ENCODE measurements at places on chromosomes 16 and 17. TPM values are rescaled to one million over a fixed set of nuclear protein-coding genes. Genes with fewer than 3 reads are reported as not detected.

DNA sequence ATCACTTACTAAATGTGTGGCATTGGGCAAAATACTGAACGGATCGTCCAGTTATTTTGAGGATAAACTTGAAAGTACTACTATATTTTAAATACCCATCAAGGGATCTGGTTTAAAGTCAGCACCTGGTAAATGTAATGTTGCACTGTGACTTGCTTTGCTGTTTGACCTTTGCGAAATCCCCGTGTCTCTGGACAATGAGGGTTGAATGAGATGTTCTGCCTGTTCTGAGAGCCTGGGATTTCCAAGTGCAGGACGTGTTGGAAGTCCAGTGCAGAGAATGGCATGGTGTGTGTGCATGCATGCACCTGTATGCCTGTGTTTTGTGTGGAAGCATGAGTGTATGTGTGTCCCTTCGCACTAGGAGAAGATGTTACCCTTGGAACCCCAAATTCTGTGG, 106.6 kb downstream of the N4BP1 start:
- no peak for DNase-seq

GRCh38 chr16:71917900-71918299, 22.6 kb downstream of the IST1 start:
- no peak for DNase-seq

- no peak for DNase-seq
These were observed 192.8 kb downstream of the XYLT1 start for GRCh38 chr16:17277981-17278381.

CPHXL gene
- not detected for total RNA-seq

GRCh38 chr16:30600929-30601328, 9.3 kb downstream of the ZNF689 start:
- DNase-seq = no peak

CCDC137 gene
- total RNA-seq = 3.9 TPM

PPP1R27 gene
- not detected for total RNA-seq

DNA sequence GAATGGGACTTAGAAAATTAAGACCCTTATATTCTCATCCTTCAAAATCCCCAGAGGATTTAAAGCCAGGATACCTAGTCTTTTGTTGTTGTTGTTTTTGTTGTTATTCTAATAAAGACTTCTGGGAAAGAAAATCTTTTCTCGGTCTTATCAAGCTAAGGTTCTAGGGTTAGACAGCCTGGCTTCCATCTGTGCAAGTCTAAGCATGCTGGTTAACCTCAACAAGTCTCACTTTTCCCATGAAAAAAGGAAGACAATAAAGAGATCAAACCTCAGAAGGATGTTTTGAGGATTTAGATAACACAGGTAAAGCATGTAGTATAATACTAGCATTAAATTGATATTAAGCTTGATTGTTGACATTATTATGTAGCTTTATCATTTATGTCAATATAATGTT, 486.4 kb upstream of the SOX9 start:
- no peak for DNase-seq

DNA sequence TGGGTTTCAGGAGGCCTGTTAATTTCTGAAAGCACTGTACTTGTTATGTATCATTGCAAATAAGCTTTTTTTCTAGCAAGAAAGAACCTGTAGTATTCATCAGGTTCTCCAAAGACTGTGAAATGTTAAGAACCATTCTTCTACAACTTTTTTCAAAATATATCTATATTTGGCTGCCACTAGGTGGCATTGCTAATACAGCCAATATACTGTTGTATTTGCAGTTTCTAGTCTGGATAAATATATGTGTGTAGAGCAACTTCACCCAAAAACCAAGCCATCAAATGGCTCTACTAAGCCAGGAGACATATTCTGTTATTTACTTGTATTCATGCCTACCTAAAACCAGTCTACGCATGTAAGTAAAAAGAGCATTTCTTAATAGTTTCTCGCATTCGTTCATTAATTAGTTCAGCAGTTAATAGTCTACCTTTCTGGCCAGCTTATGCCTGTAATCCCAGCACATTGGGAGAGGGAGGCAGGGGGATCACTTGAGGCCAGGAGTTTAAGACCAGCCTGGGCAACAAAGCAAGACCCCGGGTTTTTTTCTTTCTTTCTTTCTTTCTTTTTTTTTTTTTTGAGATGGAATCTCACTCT, 39.5 kb downstream of the VMP1 start:
- DNase-seq = no peak

DNA sequence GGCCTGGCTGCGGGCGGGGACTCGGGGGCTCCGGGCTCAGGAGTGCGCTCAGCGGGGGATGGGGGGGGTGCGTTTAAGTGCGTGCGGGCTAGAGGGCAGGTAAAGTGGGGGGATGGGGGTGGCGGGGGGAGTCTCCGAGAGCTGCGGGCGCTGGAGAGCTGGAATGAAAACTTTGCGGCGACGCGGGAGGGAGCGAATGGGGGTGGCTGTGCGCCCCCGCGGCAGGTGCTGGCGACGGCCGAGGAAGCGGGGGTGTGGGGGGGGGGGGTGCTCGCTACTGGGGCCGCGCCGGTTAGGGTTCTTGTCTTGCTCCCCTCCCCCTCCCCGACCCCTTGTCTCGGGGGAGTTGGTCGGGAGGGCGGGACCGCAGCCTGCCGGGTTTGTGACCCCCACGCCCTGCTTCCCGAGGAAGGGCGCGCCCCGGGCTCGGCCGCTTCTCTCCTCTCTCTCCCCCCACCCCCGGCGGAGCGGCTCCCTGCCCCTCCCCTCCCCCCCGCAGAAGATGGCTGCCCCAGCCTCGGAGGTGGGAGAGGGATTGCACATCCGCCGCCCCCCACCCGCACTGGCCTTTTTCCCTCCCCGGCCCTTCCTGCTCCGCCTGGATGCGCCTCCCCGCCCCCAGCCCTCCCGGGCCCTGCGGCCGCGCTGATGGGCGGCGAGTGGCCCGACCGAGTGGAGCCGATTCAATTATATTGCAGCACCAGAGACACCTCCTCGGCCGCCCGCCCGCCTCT, 649 bp downstream of the GSE1 start:
- no peak for DNase-seq

GUCY2D gene
- 0.16 TPM for total RNA-seq

- DNase-seq = no peak
These were observed 7.6 kb downstream of the ABCA6 start for GRCh38 chr17:69134112-69134511.

KRTAP9-4 gene
- not detected for total RNA-seq

DNA sequence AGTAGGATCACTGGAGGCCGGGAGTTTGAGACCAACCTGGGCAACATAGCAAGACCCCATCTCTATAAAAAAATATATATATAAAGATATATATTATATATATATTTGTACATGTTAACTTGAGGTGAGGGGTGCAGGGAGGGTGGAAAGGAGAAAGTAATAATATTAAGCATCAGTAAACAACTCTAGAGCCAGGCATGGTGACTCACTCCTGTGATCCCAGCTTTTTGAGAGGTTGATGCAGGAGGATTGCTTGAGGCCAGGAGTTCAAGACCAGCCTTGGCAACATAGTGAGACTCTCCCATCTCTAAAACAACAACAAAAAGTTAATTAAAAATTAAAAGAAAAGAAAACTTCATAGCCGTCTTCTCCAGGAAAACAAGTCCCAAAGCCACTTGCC, 61.7 kb upstream of the SMURF2 start:
- DNase-seq = no peak

DNA sequence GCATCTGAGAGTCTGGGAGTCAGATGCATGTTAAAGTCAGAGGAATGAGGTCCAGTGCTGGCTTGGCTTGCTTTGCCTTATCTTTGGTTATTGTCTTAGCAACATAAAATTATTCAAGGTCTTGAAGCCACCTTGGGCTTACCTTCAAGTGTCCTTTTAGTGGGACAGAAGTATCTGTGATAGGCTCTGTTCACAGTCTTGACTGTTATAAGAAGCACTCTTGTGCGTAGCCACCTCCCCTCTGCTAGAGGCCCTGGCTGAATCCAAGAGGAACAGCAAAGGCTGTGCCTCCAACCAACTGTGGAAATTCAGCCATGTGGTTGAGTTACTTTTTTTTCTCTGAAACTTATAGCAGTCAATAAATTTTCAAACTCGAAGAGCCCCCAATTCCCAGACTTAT, 8.6 kb upstream of the MAP3K3 start:
- DNase-seq = no peak

Measured in occipital lobe (tissue), 3 donors.